ENCODE measurements at places on chromosomes 3 and 15.

DNA sequence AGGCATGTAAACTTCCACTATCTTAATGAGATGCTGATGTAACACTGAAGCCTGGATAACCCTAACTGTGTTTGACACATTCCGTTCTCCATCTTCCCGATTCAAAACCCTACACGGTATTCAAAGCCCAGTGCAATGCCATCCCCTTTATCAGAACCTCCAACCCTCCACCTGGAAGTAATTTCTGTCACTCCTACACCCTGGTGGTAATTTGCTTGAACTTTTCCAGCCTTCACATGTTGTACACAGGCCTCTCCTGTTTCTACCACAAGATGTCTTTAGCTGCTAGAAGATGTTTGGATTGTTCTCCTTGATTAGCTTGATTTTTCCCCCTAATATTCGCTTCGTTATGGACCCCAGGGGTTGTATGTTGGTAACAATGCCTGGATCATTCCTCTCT lies 208.9 kb downstream of the CHST2 start:
- no peak for DNase-seq

GRCh38 chr15:80582816-80583423 lies 112.2 kb upstream of the ABHD17C start:
- DNase-seq = no peak

- DNase-seq = no peak
Measured at GRCh38 chr3:17076940-17077605, 192.3 kb downstream of the PLCL2 start.

DNA sequence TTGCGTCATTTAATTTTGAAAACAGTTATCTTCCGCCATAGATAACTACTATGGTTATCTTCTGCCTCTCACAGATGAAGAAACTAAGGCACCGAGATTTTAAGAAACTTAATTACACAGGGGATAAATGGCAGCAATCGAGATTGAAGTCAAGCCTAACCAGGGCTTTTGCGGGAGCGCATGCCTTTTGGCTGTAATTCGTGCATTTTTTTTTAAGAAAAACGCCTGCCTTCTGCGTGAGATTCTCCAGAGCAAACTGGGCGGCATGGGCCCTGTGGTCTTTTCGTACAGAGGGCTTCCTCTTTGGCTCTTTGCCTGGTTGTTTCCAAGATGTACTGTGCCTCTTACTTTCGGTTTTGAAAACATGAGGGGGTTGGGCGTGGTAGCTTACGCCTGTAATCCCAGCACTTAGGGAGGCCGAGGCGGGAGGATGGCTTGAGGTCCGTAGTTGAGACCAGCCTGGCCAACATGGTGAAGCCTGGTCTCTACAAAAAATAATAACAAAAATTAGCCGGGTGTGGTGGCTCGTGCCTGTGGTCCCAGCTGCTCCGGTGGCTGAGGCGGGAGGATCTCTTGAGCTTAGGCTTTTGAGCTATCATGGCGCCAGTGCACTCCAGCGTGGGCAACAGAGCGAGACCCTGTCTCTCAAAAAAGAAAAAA lies 1.2 kb downstream of the B2M start:
- DNase-seq = peak; percentile 48

- no peak for DNase-seq
Measured at GRCh38 chr15:73857193-73857920, 16.0 kb upstream of the TBC1D21 start.

- DNase-seq = no peak
Measured at GRCh38 chr15:43792761-43793476, 799 bp downstream of the SERF2 start.

DNA sequence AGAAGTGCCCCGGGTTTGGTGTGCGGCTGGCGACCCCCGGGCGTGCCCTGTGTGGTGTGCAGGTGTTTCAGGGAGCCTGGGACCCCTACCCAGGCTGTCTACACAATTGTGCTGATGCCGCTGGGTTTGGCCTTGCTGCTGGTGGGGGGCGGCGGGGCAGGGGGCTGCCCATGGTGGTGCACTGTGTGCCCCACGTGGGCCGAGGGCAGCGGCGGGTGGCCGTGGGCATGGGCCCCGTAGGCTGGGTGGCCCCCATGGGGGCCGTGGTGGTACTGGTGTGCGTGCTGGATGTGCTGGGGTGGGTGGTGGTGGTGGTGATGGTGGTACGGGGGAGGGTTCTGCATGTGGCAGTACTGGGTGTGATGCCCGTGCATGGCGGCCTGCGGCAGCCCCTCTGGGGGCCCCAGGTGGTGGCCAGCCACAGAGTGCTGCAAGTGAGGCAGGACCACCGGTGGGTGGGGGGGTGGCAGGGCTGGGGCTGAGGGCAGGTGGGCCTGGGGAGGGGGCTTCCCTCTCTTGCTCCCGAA lies 59.6 kb upstream of the RPL32 start:
- DNase-seq = no peak

GRCh38 chr3:73555076-73555475 lies 69.7 kb downstream of the PDZRN3 start:
- DNase-seq = no peak

GRCh38 chr15:77032647-77033416 lies 37.9 kb downstream of the PSTPIP1 start:
- DNase-seq = no peak

- no peak for DNase-seq
Measured at GRCh38 chr3:111314181-111314873, 227.7 kb upstream of the CD96 start.

- no peak for DNase-seq
Measured at GRCh38 chr3:196947860-196948441, 5.6 kb upstream of the NCBP2 start.

Data from effector CD4-positive, alpha-beta T cell (primary cell).